ENCODE measurements at places on chromosomes 12 and 14. TPM values are rescaled to one million over a fixed set of nuclear protein-coding genes. Genes with fewer than 3 reads are reported as not detected.

CCDC177 gene
- total RNA-seq = not detected

PARPBP gene
- total RNA-seq = 1.7 TPM

TBX5 gene
- total RNA-seq = not detected

RASSF8 gene
- total RNA-seq = 45.9 TPM

RD3L gene
- not detected for total RNA-seq

PTHLH gene
- 43.7 TPM for total RNA-seq

LRRC10 gene
- total RNA-seq = not detected

Measured in nasal cavity respiratory epithelium epithelial cell of viscerocranial mucosa (primary cell).